ENCODE measurements at places on chromosomes 2 and 18.

DNA sequence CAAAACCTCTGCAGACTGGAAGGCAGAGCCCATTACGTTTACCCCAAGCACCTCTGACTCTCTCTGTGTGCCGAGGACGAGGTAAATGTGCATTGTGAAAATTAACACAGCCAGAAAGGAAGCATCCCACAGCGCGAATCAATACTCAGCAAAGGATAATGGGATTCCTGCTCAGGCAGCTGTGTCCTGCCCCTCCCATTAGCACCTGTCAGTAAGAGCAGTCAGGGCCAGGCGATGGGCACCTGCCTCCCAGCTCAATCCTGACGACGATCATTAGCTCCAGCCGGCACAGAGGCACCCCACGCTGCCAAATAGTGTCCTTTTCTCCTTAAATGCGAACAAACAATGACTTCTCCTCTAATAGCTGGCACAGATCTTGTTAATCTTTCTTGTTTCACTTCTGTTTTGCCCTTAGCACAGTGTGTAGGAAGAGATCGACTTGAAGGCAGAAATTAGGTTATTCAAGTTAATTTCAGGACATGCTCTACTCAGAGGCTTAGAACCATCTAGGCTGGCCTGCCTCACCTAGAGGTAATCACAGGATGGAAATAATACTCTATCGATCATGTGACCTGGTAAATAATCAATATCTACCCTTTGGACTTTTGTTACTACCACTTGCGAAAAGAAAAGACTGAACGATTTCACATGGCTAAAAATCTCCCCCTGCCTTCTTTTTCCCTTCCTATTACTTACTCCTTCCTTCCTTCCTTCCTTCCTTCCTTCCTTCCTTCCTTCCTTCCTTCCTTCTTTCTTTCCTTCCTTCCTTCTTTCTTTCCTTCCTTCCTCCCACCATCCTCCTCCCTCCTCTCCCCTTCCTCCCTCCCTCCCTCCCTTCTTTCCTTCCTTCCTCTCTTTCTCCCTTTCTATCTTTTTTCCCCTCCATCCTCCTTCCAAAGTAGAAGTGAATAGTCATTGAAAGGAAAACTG is 487.9 kb upstream of the ID2 start:
- no peaks in the 10 kb centered on the region for H3K4me1 ChIP-seq
- peaks cover 44% of the 10 kb centered on the region for H3K27me3 ChIP-seq
- no peak overlapping the region for H3K4me3 ChIP-seq

DNA sequence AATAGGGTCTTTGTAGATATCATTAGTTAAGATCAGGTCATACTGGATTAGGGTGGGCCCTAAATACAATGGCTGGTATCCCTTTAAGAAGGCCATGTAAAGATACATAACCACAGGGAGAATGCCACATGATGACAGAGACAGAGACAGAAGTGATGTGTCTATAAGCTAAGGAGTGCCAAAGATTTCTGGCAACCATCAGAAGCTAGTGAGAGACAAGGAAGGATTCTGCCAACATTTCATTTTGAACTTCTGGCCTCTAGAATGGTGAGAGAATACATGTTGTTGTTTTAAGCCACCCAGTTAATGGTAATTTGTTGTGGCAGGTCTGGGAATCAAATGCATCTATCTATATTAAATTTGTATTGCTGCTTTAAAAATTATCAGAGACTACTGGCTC is 185.5 kb upstream of the CYRIA start:
- H3K4me3 ChIP-seq = no peak overlapping the region
- no peak overlapping the region for H3K27ac ChIP-seq
- H3K27me3 ChIP-seq = peaks cover 4% of the 10 kb centered on the region

GRCh38 chr18:53080687-53081086 is 740.7 kb downstream of the DCC start:
- H3K4me1 ChIP-seq = no peaks in the 10 kb centered on the region
- H3K4me3 ChIP-seq = no peak overlapping the region
- H3K36me3 ChIP-seq = no peaks in the 10 kb centered on the region
- no peak overlapping the region for H3K27ac ChIP-seq

- no peaks in the 10 kb centered on the region for H3K27me3 ChIP-seq
- no peak overlapping the region for H3K4me3 ChIP-seq
- peaks cover 16% of the 10 kb centered on the region for H3K36me3 ChIP-seq
- no peak overlapping the region for H3K27ac ChIP-seq
These were observed 182.5 kb downstream of the CTIF start for GRCh38 chr18:48721312-48721711.

- H3K36me3 ChIP-seq = peaks cover 6% of the 10 kb centered on the region
- H3K4me1 ChIP-seq = peaks cover 31% of the 10 kb centered on the region
- H3K27me3 ChIP-seq = no peaks in the 10 kb centered on the region
- peak; percentile 100 for ATAC-seq
- peak overlapping the region; percentile 52 for H3K4me3 ChIP-seq
- peak overlapping the region; percentile 82 for H3K27ac ChIP-seq
These were observed 19.3 kb upstream of the TMEM18 start for GRCh38 chr2:696463-696862.

- H3K4me3 ChIP-seq = no peak overlapping the region
- H3K27me3 ChIP-seq = no peaks in the 10 kb centered on the region
- no peaks in the 10 kb centered on the region for H3K4me1 ChIP-seq
- no peak for ATAC-seq
- no peak overlapping the region for H3K27ac ChIP-seq
- H3K36me3 ChIP-seq = no peaks in the 10 kb centered on the region
These were observed 213.8 kb downstream of the SP3 start for GRCh38 chr2:173751245-173751975.

DNA sequence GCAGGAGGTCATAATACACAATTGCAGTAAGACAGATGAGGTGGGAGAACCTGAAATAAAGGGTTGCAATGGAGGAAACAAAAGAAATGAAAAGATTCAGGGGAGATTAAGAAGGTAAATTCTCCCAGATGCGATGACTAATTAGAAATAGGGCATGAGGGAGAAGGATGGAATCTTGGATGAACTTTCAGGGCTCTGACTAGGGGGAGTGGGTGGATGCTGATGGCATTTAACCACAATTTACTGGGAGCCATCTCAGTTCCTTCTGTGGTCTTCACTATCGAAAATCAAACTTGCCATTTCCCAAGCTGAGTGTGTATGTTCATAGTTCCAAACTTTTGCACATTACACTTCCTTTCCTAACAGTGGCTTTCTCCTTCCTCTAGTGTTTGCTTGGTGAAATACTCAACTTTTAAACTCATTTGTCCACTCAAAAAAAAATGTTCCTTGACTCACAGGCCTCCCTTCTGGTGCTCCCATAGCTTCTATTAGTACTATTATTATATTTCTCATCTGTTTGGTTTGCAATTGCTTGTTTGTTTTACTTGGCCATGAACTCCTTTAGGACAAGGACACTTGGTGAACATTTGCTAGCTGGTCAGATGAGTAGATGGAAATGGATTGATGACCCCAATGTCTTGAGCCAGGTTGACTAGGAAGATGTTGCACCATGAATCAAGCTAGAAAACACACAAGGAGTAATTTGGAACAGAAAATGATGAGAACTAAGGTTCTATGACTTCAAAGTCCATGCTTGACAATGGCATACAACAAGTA is 178.5 kb downstream of the DIS3L2 start:
- no peaks in the 10 kb centered on the region for H3K27me3 ChIP-seq
- H3K4me1 ChIP-seq = peaks cover 12% of the 10 kb centered on the region
- H3K27ac ChIP-seq = no peak overlapping the region
- no peak for ATAC-seq

DNA sequence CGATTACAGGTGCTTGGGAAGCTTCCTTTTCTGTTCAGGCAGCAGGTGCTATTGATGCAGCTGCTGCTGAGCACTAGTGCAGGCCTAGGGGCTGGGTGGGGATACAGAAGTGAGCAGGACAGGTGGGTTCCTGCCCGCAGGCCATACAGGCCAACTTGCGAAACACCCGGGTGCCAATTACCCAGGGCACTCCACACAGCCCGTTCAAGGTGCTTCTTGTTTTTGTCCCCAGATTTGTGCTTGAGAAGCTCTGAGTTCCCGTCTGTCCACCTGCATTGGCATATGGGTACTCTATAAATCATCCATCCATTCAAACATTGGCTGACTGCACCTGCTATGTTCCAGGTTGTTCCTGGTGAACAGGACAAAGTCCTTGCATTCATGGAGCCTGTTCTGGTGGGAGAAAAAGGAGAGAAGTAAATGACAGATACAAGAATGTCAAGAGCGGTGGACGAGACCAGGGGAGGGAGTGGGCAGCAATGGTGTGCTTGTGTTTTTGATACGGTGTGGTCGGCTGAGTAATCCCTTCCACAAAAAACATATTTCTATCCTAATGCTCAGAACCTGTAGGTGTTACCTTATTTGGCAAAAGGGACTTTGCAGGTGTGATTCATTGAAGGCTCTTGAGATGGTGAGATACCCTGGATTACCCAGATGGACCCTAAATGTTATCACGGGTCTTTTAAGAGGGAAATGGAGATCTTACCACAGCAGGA is 31.4 kb downstream of the SH3BP4 start:
- H3K36me3 ChIP-seq = no peaks in the 10 kb centered on the region
- no peak overlapping the region for H3K4me3 ChIP-seq
- no peak overlapping the region for H3K27ac ChIP-seq
- ATAC-seq = no peak

DNA sequence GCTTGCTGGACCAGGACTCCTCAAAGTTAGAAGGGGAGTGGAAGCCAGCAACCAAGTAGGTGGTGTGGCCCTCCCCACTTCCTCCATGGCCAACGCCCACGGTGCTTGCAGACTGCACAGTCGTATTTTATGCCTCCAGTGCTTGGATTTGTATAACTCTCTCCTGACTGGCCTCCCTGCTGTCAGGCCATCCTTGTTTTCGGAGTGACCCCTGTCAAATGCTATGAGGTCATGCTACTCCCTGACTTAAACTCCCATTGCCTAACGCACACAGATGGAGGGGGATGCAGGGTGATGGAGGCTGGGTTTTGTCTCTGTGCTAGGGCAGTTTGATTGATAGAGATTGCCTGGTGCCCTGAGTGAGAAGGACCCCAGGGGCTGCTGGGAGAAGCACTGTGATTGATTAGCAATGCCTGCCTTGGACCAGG is 36.1 kb downstream of the GLI2 start:
- no peak overlapping the region for H3K4me3 ChIP-seq
- no peak for ATAC-seq
- H3K27ac ChIP-seq = no peak overlapping the region
- H3K27me3 ChIP-seq = no peaks in the 10 kb centered on the region
- H3K36me3 ChIP-seq = no peaks in the 10 kb centered on the region

DNA sequence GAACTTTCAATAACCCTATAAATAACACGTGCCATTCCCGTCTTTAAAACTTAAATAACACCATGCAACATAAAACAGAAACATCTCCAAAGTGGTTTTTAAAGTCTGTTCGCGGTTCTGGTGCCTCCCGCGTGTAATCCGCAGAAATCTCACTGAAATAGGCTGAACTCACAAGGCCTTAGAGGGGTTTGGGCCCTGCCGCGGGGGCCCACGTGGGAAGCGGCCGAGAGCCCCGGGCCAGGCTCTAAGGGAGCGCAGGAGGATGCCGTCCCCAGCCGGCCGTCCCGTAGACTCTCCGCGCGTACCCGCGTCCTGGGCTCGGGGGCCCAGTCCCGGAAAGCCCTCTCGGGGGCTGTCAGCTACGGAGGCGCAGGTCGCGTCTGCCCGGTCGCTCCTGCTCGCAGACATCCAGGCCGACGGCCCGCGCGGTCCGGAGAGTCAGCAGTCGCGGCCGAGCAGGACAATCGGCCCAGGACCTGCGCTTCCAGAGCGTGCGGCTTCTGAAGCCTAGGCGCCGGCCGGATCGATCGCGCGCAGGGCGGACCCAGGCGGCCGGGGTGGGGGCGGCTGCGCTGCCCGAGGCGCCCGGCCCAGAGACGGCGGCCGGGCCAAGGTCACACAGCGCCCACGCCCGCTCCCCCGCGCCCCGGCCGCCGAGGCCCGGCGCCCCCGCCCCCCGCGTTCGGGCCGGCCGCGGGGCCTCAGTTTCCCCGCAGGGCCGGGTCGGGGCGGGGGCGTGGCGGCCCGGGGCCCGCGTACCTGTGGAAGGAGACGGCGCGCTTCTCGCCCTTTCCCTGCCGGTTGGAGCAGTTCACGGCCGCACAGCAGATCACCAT is 558 bp downstream of the THAP4 start:
- H3K4me1 ChIP-seq = peaks cover 59% of the 10 kb centered on the region
- peaks cover 34% of the 10 kb centered on the region for H3K36me3 ChIP-seq
- H3K27me3 ChIP-seq = no peaks in the 10 kb centered on the region

DNA sequence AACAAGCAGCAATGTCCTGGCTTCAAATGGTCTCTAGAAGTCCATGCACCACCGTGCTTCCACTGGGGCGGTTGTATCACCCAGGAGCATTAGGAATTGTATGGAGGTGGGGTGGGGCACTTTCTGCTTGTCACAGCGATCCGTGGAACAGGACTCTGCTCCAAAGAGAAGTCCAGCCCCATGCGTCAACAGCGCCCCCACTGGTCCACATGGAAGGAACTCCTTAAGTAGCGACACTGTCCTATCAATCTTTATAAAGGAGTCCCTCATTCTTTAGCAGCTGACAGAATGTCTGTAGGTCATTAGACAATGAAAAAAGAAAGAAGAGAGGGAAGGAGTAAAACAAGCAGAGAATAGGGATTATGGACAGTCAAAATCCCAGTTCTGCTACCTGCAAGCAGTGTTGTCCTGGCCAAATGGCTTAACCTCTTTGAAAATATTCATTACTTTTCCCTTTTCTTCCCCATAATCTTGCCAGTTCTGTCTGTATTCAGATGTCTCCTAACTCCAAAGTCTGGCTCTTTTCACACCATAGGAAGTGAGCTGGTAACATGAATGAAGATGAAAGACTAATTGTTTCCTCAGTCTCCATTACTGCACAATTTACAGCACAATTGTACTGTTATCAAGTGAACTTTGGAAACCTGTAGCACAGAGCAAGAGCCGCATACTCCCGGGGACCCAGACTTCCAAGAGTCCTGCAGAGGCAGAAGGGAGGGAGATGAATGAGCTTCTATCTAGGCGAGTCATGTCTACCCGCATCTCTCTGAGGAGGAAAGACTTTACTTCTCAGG is 9.9 kb downstream of the NFE2L2 start:
- ATAC-seq = no peak
- no peaks in the 10 kb centered on the region for H3K27me3 ChIP-seq
- H3K4me3 ChIP-seq = no peak overlapping the region
- H3K4me1 ChIP-seq = peaks cover 82% of the 10 kb centered on the region
- H3K36me3 ChIP-seq = peaks cover 32% of the 10 kb centered on the region

GRCh38 chr2:54042341-54042740 is 71.5 kb upstream of the PSME4 start:
- H3K36me3 ChIP-seq = peaks cover 7% of the 10 kb centered on the region
- no peak overlapping the region for H3K4me3 ChIP-seq
- H3K27ac ChIP-seq = no peak overlapping the region
- ATAC-seq = no peak
- no peaks in the 10 kb centered on the region for H3K4me1 ChIP-seq

Data from stimulated activated memory B cell treated with anti-CD40 and anti-IgM and Interleukin-4, amounts not matched to agents 10 μg/mL and 1 μg/mL and 100 μg/mL, for 72 hours (primary cell).